ENCODE measurements at places on chromosomes 7 and 10.

DNA sequence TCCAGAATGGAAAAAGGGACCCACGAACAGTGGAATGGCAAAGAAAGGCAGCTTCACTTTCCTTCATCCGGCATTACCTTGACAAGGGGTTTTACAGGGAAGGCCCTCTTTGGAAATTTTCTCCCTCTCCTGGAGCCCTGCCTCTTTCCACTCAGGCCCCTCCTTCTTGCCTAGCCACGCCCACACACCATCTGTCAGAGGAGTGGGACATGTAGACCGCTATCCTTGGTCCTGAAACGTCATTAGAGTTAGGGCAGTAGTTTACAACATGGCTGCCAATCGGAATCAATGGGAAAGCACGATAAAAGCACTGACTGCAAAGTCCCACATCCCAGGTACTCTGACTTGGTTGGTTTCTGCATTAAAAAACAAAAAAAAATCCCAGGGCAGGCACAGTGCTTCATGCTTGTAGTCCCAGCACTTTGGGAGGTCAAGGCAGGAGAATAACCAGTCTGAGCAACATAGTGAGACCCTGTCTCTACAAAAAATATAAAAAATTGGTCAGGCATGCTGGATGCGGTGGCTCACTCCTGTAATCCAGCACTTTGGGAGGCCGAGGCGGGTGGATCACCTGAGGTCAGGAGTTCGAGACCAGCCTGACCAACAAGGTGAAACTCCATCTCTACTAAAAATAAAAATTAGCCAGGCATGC lies 96.4 kb downstream of the MARCHF5 start:
- DNase-seq = no peak

- no peak for DNase-seq
These were observed 501 bp downstream of the TFPI2 start for GRCh38 chr7:93890041-93890463.

GRCh38 chr10:123909866-123910265 lies 18.3 kb upstream of the CPXM2 start:
- DNase-seq = no peak

DNA sequence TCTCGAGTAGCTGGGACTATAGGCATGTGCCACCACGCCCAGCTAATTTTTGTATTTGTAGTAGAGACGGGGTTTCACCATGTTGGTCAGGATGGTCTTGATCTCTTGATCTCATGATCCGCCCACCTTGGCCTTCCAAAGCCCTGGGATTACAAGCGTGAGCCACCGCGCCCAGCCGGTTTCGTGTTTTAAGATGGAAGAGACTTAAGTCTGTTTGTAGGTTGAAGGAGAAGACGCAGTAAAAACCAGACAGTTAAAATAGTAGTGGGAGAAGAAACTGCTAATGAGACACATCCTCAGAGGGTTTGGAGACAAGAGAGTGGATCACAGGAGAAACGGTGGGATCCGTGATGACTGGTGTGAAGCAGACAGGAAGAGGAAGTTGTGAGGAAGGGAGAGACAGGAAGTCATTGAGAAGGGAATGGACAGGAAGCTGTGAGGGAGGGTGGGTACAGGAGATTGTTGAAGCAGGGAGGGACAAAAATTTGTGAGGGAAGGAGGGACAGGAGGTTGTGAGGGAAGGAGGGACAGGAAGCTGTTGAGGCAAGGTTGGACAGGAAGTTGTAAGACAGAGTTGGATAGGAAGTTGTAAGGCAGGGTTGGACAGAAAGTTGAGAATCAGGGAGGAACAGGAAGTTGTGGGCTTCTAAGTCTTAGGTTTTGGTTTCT lies 115.5 kb downstream of the WDFY4 start:
- no peak for DNase-seq

DNA sequence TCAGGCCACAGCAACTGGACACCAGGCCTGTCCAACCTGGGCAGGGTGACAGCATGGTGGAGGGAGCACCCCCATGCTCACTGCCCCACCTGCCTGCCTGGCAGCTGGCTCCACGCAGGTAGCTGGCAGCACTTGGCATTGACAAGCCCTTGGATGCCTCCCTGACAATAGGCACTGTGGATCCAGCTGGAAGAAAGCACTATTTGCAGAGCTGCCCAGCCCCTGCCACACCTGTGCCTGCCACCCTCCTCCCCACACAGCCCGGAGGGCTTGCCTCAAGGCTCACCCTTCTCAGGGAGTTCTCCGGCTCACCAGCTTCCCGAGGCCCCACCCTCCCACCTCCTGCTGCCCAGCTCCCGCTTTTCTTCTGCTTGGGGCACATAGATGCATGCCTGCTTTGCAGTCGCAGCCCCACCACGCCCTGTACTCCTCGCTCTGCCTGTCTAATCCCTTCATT lies 160.1 kb downstream of the NEURL1 start:
- no peak for DNase-seq

- no peak for DNase-seq
These were observed 141.9 kb downstream of the ELFN1 start for GRCh38 chr7:1811850-1812508.

- DNase-seq = no peak
These were observed 8.4 kb downstream of the PROSER2 start for GRCh38 chr10:11831520-11831951.

GRCh38 chr10:4129866-4130477 lies 345.0 kb upstream of the KLF6 start:
- DNase-seq = no peak

GRCh38 chr10:11118686-11119085 lies 101.0 kb downstream of the CELF2 start:
- no peak for DNase-seq

DNA sequence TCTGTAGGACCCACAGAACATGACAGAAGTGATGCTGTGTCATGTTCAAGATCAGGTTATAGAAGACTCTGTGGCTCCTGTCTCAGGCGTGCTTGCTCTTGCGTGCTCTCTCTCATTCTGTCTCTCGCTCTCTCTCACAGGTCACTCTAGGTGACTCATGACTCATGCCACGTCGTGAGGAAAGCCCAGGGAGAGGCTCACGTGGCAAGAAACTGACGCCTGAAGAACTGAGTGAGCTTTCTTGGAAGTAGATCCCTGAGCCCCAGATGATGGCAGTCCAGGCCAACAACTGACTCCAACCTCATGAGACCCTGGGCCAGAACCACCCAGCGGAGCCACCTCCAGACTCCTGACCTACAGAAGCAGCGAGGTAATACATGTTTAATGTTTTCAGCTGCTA lies 103.3 kb downstream of the DNMBP start:
- no peak for DNase-seq

DNA sequence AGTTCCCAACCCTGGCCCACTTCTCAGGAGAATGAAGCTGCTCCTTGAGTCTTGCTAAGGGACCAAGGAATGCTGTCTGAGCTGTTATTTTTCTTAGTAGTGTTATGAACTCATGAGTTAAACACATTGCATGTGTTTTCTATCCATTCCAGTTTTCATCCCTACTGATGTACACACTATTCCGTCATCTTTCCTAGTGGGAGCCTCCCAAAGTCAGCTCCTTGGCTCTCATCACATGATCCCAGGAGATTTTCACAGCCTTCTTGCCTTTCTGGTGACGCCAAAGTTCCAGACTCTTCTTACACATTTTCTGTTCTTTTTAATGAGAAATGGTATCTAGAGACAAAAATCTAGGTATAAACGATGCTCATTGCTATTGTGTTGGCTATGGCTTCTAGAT lies 8.4 kb upstream of the C10orf71 start:
- no peak for DNase-seq

- no peak for DNase-seq
These were observed 657.3 kb upstream of the COBL start for GRCh38 chr7:51973939-51974338.

- no peak for DNase-seq
These were observed 139.6 kb downstream of the SND1 start for GRCh38 chr7:127791446-127792189.

DNA sequence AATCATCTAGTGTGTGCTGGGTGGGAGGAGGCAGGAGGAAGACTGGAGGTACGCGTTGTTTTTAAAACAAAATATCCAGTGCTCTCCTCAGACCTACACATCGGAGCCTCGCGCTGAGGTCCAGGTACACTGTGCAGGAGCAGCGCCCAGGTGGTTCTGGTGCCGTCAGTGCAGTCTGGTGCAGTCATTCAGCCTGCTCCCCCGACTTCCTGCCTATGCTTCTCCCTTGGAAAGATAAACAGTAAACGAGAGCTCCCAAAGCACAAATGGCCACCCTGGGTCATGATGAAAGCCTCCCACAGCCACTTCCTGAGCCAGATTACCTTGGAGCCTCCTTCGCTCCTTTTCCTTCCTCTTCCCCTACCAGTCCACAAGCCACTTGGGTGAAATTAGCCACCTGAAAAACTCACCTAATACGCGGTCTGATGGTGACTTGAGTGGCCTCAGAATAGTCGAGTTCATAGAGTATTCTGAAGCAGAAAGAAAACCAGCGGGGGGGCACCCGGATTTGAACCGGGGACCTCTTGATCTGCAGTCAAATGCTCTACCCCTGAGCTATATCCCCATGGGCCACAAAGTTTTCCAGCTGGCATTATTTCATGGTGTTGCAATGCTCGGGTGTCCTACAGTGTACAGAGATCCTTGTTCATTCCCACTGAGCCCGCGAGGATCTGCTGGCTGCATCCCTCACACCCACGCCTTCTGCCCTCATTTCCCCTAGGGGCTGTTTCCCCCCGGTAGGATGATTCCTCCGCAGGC lies 82.5 kb downstream of the ZNF467 start:
- DNase-seq = no peak

DNA sequence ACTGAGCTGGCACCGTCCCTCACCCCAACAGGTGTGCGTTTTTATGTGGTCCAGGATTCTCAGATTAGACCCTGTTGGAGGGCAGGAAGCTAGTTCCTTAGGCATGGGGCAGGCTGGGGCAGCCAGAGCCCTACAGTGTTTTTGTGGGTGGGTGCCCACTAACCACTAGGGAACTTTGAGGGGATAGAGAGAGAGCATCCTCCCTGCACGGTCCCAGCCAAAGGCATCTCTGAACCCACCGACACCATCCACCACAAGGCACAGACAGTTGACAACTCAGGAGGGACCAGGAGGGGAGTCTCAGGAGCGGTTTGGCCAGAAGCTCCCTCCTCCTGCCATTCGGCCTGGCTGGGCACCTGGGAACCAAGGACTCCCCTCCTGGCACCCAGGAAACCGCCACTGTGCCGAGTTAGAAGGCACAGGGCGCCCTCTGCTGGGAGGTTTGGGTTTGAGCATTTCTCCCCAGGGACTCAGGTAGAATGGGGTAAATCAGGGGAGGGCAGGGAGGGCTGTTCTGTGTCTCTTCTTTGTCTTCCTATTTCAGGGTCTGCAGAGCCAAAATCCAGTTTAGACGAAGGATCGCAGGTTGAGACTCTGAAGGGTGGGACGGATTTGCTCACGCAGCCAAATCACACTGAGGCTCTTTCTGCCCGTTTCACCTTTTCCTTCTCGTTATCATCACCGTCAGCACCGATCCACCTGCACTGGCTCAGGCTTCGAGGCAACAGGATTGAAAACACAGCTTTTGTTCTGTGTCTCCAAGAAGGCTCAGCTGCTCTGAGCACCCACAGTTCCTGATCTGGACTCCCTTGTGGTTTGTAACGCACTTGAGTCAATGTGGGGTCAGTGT lies 84.8 kb upstream of the COL13A1 start:
- no peak for DNase-seq

GRCh38 chr7:21028599-21028998 lies 241.9 kb upstream of the SP8 start:
- DNase-seq = no peak

GRCh38 chr10:101441541-101442455 lies 87.8 kb downstream of the BTRC start:
- peak; percentile 18 for DNase-seq

DNA sequence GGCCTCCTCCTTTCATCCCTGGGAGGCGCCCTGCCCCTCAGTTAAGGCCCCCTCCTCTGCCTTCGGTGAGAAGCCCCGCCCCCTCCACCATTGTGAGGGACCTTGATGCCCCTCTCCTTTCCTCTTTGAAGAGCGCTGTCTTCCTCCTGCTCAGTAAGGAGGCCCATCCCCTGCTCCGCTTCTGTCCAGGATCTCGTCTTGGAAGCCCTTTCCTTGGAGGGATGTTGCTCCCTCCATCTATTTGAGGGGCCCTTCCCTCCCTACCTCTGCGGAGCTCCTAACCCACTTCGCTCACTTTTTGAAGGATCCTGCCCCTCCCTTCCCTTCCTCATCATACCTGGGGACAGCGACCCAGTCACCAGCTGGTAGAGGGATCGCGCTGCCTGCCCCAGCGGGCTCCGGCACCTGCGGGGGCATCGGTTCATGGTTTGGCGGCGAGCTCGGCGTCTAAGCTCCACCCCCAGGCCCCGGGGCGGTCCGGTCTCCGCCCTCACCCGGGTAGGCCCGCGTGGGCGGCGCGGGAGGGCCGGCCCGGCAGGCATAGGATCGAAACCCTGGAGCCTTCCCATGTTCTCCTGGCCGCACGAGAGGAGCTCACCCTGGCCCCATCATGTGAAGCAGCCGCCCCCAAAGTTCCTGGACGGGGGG lies 4.1 kb downstream of the KCNIP2 start:
- DNase-seq = no peak

GRCh38 chr7:74284781-74285259 lies 4.4 kb upstream of the CLIP2 start:
- no peak for DNase-seq

GRCh38 chr10:22250897-22251660 lies 33.3 kb upstream of the EBLN1 start:
- DNase-seq = peak; percentile 14

DNA sequence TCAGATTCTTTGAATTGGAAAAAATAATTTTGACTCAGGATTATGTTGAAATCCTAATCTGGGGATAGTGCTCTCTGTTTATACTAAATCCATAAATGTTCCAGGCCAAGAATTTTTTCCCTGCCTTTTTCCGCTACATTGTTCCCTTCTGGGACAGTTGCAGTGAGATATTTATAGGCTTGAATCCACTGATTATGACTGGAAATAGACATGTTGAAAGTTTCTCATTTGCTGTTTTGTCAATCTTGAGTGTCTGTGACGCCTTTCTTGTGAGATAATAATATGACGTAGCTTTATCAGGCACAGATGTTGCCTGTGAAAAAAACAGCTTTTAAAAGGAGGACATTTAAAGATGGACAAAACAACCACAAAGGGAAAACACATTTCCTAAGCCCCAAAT lies 155.9 kb downstream of the ARID5B start:
- no peak for DNase-seq

DNA sequence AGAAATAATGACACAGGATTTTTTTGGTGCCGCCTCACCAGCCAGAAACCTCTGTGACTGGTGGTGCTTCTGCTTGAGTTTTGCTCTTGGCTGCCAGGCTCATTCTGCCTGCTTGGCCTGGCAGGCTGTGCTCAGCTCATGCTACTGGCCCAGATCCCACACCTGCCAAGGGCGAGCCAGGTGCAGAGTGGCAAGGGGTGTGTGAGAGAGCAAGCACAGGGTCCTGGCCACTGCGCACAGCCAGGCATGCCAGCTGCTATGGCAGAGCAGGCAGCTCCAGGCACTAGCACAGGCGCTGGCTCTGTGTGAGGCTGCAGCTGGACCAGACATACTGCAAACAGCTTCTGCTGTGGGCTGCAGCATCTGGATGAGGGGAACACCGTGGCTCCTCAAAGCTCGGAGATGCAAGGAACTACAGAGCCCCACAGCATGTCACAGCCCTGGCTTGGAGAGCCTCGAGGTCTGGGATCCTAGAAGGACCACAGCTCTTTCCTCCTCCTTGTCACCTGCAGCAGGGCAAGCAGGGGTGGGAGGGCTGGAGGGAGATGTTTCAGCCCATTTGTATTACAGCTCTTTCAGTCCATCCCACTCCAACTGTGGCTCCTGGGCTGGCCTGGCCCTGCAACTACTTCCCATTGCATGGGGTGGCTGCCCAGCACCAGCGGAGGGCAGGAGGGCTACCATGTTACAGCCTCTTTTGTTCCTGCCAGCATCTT lies 313.4 kb upstream of the SEMA3C start:
- no peak for DNase-seq

All from urinary bladder (tissue), 4 donors.